ENCODE measurements at places on chromosomes 1 and 21.

DNA sequence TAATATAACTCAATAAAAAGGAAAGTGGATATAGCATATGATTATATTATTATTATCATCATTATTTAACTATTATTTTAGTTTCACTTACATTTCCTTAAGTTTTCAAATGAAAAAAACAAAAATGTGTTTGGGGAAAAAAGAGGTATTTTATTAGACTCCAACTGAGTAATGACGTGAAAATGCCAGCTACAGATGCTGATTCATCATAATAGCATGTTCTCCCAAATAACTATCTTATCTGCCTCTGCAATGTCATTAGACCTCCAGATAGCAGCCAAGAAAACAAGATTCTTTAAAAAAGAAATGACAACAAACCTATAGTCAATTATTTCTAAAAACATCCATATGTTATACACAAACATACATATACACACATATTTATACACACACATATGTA, 1071.9 kb upstream of the TMPRSS15 start:
- no peak for DNase-seq

DNA sequence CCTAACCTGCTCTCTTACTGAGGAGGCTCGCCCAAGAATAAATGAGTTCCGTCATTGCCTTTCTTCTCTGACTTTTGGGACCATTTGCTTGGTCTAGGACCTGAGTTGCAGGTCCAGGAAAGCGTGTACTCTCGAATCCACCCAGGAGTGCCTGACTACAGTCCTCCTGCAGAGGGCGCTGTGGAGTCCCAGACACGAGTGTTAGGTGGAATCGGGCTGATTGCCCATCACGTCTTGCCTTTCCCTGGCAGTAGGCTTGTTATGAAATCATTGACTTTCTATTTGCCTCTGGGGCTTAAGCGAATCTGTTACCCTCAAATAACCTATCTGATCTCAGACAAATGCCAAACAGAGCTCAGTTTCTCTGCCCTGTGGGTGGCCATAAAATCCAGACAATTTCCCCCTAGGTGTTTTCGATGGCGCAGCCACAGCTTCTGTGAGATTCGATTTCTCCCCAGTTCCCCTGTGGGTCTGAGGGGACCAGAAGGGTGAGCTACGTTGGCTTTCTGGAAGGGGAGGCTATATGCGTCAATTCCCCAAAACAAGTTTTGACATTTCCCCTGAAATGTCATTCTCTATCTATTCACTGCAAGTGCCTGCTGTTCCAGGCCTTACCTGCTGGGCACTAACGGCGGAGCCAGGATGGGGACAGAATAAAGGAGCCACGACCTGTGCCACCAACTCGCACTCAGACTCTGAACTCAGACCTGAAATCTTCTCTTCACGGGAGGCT, at the start of gene IL20:
TSS of gene IL20 (plus strand) at position 685 of the 733 bp plus-strand sequence. CDS start 230 bp downstream, outside the sequence.
- peak; percentile 71 for DNase-seq

DNA sequence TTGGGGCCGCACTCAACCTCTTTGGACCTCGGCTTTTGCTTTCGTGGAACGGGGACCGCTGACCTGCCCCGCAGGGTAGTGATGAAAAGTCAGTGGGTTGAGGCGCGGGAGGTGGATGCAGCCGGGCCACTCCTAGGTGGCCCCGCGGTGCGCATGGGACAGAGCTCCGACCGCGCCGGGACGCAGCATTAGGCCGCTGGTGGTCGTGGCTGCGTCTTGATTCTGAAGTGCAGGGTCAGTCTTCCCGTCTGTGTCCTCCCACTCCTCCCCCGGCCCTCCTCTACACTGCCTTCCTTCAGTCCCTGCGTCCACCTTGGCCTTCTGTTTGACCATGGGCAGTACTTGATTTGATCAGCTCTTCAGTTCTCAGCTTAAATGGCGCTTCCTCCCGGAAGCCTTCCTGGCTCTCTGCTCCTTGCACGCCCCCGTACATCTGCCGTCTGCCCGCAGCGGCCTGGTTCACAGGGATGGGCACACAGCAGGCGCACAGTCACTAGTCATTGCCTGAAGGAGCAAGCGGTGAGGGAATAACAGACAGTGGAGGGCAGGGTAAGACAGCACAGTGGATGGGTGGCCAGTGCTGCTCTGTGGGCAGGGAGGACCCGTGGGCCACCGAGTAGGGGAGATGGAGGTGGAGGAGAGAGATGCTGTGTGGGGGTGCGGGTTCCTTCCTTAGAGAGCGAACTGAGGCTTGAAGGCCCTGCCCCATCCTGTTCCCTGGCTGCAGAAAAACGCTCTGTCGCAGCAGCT, 633 bp downstream of the THEMIS2 start:
- DNase-seq, result no peak

DNA sequence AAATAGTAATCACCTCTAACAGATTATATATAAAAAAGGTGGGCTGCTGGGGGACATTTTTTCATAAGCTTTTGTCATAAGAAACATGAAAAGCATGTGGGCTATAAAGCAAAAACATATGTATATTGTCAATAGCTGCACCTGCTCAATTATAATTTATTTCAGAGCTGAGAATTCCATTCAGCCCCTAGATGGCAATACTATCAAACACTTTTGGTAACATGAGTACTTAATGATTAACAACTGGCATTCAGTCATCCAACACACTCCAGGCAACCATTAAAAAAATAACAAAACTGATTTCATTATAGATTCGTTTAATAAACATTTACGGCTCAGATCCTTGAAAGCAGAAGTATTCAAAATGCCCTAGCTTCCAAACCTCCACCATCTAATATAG, 115.1 kb downstream of the KCTD3 start:
- no peak for DNase-seq

DNA sequence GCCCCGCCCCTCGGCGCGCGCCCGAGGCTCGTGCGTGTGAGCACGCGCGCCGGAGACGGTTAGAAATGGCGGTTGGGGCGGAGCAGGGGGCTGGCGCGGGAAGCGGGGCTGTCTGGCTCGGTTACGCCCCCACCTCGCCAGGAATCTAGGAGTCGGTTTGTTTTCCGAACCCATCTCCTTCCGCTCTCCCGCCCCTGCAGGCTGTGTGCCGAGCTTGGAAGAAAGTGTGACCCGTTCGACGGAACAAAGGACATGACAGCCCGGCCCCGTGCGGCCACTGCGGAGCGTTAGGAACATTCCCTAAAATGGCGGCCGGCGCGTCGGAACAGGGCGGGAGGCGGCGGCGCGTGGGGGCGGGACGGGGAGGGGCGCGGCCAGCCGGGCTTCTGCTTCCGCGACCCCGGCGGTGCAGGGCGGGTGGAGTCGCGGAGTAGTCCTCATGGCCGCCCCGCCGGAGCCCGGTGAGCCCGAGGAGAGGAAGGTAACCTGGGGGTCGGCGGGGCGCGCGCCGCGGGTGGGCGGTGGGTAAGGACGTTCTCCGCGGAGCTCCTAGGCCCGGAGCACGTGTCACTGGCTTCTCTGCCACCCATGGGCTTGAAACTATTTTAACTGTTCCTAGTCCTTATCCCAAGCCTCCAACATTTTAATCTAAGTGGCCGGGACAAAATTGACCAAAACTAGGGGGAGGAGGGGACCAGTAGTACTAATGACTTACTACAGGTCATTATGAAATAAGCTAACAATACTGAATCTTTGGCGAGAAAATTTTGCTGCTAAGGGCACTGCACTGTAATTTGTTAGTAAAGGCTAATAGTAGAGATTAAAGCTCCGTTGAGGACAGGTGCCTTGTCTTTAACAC, at the start of gene COX20:
TSS of gene COX20 (plus strand) at position 383 of the 859 bp plus-strand sequence. CDS start at position 440, 57 bp downstream.
- DNase-seq, result peak; percentile 83

GRCh38 chr1:7962014-7962335, 464 bp downstream of the PARK7 start:
- peak; percentile 53 for DNase-seq

- DNase-seq, result no peak
Measured at GRCh38 chr1:22915231-22915630, 57.4 kb downstream of the LACTBL1 start.

DNA sequence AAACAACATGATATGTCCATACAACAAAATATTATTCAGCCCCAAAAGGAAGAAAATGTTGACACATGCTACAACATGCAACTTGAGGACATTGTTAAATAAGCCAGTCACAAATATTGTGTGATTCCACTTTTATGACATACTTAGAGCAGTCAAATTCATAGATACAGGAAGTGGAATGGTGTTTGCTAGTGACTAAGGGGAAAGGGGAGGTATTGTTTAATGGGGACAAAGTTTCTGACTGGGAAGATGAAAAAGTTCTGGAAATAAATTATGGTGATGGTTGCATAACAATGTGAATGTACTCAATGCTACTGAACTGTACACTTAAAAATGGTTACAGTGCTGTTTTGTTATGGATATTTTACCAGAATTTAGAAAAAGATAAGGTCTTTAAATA, 77.7 kb downstream of the RHOU start:
- no peak for DNase-seq

GRCh38 chr21:37711836-37712568, 204.3 kb downstream of the KCNJ6 start:
- peak; percentile 21 for DNase-seq
